ENCODE measurements at places on chromosomes 16 and 17.
A peak's percentile ranks its signal among the peaks of the same experiment; 100 is the strongest.

DNA sequence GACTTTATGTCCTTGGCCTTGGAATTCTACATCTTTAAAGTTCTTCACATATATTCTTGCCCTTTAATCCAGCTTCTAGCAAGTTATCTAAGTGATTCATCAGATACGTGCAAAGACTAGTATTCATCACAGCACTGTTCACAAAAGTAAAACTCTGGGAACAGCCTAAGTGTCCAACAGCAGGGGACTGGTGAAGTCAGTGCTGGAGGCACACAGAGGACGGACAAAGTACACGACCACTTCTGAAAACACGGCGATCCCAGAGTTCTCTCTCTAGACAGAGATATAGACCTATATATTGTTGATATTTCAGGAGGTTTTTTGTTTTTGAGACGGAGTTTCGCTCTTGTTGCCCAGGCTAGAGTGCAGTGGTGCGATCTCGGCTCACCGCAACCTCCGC lies 12.8 kb downstream of the CTRB1 start:
- DNase-seq: no peak

DNA sequence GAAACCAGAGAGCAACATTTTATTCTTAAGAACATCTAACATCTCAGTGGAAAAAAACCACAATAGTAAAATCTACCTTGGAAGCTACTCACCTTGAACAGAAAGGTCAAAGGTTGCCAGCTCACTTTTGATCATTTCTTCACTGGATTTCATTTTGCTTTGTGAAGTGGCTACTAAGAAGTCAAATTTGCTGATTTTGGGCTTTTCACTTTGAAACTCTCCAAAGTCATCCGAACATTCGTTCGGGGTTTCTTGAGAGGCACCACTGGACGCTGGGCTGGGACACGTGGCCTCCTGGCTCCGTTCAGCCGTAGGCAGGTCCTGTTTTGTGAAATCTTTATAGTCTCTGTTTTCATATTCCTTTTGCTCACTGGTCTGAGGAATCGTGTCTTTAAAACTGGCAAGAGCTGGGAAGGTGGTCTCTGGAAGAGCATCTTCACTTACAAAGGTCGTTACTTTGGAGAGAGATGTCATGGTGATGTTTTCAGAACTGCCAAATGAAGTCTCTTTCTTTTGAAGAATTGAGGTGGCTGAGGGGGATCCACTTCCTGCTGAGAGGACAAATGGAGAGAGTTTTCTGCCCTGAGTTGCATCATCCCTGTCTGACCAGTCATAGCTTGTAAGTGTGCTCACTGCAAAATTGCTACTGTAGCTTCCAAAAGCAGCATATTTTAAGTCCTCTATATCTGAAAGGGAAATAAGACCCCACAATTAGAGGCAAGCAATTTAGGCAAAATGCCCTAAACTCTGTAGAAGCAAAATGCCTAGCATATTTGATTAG lies 52.4 kb downstream of the DUSP14 start:
- no peak for DNase-seq

DNA sequence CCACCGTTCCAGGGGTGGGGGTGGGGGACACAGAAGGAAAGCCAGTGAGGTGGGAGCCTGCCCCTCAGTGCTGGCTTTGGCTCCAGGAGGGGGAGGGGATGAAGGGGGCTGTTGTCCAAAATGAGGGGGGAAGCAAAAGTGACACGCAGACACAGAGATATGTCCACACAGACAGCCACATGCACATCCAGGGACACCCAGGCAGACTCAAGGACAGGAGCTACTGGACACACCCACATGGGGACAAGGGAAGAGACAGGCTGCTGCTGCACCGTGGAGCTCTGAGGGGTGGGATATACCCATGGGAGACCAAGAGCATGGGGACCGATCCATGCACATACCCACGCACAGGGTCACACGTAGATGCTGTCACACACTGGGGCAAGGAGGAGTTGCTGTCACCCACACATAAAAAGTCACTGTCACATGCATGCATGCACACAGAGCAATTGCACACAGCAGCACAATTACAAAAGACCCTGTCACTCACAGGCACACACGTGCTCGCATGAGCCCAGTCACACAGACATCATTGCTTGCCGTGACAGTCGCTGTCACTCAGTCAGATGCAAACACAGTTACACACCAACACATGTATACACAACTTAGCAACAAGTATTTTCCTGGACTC lies 1.3 kb downstream of the THRA start:
- no peak for DNase-seq

- no peak for DNase-seq
These were observed 6.3 kb downstream of the STARD3 start for GRCh38 chr17:39643271-39643670.

DNA sequence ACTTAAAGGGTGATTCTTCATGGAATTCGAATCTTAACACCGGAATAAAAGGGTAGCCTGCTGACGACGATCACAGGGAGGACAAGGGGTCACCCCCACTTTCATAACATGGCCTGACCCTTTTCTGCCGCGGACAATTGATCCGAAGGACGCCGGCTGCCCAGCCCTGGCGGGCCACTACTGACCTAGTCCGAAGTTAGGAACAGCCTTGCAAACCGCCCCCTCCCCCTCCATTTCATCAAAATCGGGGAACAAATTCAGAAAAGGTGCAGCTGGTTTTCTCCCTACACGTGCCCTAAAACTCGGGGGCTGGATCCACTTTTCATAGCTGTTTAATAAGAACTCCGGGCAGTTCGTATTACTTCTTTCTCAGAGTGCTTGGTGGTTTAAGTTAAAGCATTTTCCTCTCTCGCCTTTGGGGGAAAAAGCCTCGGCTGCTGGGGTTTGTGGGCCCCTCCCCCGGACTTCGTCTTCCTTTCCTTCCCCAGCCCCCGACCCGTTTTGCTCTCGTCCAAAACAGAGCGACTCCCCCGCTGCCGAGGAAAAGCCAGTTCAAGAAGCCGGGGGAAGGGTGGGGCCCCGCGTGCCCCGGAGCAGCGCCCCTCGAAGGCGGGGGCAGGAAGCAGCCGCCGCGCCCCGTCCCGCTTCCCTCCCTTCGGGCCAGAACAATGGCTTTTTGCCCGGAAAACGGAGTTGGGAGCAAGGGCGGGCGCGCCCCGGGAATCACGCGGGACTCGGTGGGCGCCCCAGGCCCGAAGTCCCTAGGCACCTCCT lies 641 bp upstream of the CBX2 start:
- DNase-seq: peak; percentile 68

DNA sequence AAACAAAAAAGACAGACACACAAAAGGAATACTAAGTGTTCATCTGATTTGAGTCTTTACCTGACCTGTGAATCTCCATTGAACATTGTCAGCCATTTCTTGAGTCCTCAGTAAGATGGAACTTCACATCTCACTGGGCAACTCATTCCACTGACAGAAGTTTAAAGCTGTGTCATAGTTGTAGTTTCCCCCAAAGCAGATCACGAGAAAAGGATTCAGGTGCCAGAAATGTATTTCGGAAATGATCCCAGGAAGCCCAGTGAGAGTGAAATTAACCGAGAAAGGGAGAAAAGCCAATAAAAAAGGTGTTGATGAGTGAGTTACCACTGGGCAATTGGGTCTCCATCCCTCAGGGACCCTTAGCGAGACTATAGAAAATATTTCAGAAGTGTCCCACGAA lies 6.5 kb downstream of the CHD9 start:
- no peak for DNase-seq

GRCh38 chr16:48347191-48347865 lies 37.9 kb downstream of the SIAH1 start:
- no peak for DNase-seq

GRCh38 chr17:28902819-28903545 lies at the start of gene DHRS13:
TSS of gene DHRS13 (minus strand) at chr17:28903079. CDS start at chr17:28902944, 135 bp downstream.
- DNase-seq: peak; percentile 97

DNA sequence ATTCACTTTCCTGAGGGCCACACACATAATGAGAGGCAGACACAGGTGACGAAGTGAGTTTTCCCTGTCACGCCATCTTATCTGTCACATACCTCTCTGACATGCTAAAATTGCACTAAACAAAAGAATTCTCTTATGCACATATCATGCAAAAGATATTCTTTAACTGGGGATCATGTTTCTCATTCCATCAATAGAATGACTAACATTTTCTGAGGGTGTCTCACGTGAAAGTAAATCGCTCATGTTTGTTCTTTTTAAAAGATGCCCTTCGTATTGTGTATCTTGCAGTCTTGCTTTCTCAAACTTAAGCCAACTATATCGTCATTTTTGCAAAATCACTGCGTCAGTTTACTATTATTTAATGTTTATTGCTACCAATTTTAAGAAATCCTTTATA lies 306.4 kb downstream of the WWOX start:
- DNase-seq: no peak

- DNase-seq: peak; percentile 79
These were observed 2.1 kb downstream of the SCARF1 start for GRCh38 chr17:1643293-1643998.

DNA sequence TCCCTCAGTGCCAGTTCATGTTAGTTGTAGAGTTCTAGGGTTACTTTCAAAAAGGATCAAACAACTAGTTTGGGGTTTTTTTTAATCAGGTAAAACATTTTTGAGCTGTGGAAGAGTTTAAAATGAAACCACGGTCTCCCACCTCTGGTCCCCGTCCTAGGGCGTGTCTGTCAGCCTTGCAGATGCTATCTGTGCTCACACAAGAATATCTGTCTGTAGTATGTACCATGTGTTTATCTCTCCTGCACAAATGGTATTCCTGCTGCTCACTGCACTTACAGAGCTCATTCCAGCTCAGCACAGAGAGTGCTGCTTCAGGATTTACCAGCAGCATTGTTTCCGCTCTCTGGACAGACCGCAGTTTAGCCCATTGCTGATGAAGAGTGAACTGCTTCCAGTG lies 38.9 kb downstream of the UBN1 start:
- DNase-seq: no peak

- no peak for DNase-seq
These were observed 238.8 kb downstream of the MRTFB start for GRCh38 chr16:14309906-14310305.

DNA sequence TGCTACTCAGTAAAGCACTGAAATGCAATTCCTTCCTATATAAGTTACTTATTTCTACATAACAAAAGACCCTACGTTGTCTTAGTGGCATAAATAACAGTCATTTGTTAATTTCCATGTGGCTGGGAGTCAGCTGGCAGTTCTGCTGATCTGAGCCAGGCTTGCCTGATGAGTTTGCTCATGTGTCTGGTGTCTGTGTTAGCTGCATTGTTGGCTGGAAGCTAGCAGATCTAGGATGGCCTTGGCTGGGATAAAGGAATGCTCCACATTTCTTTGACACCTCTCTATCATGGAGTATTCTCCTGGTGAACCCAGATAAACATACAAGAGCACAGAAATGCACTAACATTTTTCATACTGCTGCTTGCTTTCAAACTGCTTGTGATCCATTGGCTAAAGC lies 264.4 kb upstream of the MON1B start:
- no peak for DNase-seq

DNA sequence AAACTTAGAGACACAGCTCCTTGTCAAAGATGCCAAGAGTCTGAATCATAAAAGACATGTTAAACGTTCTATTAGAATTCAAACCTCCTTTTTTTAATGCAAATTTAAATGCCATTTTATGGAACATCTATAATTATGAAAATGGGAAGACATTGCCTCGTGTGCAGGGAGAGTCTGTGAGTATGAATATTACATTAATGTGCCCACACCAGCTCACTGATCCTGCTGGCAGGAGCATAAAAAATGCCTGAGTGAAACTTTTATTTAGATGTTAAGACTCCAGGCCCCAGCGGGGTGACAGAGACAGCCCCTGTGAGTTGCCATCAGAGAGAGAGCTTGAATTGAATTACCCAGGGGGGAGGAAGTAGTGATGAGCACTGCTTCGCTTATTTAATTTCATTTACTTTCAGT lies 84.8 kb downstream of the SNX11 start:
- no peak for DNase-seq

DNA sequence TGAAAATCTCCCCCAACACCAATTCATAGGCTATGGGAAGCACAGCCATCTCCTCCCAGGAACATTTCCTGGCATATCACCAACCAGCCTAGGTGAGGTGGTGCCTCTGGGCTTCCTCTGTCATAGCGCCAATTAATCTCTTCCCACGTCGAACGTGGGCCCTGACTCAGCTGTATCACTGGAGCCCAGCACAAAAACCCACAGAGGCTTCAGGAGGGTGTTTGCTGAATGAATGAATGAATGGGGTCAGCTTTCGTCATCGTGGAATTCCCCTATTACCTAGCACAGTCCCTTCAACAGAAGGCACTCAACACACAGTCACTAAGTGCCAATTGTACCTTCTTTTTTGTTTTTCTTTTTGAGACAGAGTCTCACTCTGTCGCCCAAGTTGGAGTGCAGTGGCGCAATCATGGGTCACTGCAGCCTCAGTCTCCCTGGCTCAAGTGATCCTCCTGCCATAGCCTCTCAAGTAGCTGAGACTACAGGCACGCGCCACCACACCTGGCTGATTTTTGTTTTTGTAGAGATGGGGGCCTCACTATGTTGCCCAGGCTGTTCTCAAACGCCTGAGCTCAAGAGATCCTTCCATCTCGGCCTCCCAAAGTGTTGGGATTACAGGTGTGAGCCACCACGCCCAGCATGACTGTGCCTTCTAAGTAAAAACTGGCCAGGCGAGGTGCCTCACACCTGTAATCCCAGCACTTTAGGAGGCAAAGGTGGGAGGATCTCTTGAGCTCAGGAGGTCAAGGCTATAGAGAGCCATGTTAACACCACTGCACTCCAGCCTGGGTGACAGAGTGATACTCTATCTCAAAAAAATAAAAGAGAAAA lies 4.1 kb downstream of the ZNF688 start:
- peak; percentile 73 for DNase-seq

GRCh38 chr16:87561200-87562105 lies 40.9 kb upstream of the JPH3 start:
- DNase-seq: no peak

- no peak for DNase-seq
These were observed 58.5 kb downstream of the NUP93 start for GRCh38 chr16:56788435-56788834.

- DNase-seq: no peak
These were observed 2.8 kb upstream of the NTN3 start for GRCh38 chr16:2468233-2468724.

DNA sequence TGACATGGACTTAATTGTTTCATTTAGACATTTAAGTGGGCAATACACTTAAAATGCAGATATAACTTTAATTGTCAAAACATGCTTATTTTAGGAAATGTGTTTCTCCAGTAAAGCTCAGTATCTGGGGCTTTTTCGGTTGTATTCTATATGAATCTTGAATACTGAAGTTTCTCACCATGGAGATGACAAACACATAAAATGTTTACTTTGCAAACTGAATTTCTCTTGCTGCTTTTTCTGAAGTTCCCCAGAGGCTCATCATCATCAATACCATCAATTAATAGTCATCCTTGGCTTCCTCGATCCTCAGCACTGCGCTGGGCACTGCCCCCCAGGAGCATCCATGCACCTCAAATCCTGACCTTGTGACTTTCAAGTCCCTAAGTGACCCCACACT lies 227.3 kb downstream of the WWOX start:
- DNase-seq: no peak

- DNase-seq: no peak
These were observed 618.5 kb downstream of the KCNJ2 start for GRCh38 chr17:70787721-70788300.

DNA sequence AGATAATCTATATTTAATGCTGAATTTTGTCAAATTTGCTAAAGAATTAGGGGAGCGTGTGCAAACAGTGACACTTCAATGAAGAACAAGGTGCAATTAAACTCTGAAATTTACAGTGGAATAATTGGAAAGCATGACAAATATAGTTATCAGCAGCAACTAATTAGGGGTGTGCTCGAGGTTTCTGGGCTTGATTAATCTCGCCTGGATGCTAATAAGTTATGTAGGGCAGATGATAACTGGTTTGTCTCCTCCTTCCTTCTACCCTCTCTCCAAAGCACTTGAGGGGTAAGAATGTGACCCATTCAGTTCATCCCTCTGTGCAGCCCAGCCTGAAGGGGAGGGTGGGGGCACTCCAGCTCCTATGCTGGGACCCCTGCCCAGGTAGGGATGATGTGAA lies 21.9 kb downstream of the MRM1 start:
- no peak for DNase-seq
